HCT116 (cell line): ENCODE measurements at places on chromosomes 2 and 18.

DNA sequence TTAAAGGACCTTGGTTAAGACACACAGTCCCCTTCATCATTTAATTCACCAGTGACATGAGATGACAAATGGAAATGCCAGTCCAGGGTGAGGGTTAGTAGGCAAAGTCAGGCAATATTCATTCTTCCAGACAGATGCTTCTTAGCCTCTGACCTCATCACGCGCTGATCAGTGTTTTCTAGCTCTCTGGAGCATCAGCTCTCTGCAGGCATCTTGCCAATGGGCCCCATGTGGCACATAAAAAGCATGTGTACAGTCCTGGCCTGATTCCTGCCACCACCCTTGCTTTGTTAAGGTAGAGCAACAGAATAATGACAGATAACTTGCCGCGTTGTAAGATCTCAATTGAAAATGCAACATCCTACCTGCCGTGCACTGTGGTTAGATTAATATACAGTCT lies 20.3 kb upstream of the NPAS2 start:
- DNase-seq, result no peak

DNA sequence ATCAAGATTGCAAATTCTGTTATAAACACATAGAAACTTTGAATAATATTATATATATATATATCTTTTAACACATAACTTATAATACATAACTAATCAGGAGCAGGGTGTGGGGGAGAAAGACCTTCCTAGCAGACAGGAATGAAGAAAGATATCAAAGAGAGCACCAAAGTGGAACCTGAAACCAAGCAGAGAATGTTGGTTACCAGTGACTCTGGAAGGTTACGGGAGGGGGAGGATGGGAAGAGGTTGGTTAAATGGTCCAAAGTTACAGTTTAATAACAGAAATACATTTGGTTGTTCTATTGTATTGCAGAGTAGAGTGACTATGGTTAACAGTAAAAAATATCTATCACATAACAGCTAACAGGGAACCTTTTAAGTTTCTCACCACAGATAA lies 366.7 kb downstream of the LRRTM4 start:
- DNase-seq, result no peak

DNA sequence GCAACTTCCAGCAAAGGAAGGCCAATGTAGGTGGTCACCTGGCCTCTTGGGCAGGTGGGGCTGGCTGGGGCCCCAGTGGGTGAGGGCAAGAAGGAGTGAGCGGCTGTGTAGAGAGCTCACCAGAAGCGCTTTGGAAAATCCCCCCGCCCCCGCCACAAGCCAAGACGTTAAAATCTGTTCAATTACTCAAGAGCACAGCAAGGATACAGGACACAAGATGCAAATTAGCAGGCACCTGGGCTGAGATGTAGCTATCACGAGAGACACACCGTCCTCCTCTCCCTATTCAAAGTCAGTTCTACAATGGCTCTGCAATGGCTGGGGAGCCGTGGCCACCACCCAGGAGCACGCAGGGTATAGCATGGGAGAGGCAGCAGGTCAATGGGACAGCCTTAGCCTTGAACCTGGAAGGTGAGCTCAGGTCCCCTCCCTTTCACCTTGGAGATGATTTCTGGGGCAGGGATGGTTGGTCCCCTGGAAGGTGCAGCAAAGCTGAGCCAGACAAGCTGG lies 38.5 kb upstream of the GPR17 start:
- no peak for DNase-seq

- DNase-seq, result no peak
Observed at GRCh38 chr2:154882725-154883124, 184.2 kb downstream of the KCNJ3 start.

GRCh38 chr2:143300536-143300935 lies 171.3 kb downstream of the ARHGAP15 start:
- no peak for DNase-seq
